Vagina (tissue), 2 donors: ENCODE measurements at places on chromosomes 16 and 17.
A peak's percentile ranks its signal among the peaks of the same experiment; 100 is the strongest.

DNA sequence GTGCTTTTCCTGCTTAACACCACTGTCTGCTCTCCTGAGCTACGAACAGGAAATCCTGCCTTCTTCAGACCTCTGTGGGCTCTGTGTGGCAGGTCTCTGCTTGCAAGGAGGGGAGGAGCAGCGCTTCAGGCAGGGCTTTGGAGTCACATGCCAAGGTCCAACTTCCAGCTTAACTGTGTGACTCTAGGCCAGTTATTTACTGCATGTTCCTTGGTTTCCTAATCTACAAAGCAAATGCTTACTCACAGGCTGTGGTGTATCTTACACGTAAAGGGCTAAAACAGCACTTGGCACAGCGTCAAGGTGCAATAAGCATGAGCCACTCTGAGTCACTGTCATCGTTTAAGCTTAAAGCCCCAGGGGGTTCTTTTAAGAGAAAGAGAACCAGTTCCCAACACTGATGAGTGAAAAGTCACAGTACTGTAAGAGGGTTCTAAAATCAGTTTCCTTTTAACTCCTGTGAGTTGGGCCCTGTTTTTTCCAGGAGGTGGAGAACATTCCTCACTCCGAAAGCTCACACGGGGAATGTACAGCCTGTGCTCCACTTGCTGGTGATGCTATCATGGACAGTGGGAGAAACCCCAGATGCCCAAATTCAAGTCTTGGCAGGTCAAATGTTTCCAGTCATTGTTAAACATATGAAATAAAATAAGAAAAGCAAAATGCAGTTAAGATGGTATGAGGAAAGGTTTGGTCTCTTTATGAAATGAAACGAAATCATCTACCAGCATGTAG, 54.1 kb upstream of the BCAR1 start:
- peak; percentile 97 for DNase-seq

DNA sequence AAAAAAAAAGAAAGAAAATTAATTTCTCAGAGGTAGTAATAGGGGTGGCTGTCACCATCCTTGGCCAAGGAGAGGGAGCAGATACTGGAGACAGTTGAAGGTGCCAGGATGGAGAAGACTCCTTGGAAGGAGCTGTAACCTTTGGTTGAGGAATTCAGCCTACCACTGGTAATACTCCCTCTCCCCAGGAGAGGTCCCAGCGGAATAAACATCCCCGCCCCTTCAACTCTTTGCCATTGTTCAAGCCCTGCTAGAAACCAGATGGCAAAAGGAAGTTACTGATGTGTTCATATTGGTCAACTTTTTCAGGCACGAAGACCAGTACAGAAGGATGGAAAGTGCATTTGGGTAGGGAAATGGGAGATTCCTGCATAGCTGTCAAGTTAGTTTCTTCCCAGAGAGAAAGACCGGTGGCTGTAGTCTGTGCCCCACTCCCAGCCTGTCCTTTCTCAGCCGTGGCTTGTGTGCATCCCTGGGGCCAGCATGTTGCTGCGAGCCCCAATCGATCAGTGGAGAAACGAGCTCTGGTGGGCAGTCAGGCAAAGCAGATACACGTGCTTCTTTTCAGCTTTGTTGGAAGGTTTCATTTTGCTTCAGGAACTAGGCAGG, 612.1 kb downstream of the MAF start:
- DNase-seq, result no peak

DNA sequence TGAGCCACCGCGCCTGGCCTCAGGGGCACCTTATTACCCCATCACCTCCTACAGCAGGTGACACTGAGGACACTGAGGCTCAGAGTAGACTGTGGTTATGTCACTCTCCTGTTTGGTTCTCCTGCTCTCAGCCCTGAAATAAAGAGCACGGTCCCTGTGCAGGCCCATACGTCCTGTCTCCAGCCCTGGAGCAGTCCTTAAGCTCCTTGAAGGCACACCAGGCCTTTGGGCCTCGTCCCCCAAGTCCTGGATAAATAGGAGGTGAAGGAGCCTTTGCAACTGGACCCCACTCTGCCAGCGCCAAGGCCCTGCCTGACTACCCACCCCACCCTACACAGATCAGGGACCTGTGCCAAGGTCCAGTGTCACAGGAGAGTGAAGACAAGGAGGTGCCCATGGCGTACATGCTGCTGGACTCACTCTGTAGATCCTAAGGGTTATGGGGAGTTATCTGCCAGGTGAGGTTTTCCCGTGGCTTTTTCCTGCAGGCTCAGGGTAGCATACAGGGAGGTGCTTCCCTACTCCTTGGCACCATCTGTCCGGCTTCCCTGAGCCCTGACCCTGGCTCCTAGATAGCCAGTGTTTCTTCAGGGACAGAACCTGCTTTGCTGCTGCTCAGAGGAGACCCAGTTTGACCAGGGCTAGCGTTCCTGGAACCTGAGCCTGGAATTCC, 253.2 kb downstream of the SEC14L1 start:
- DNase-seq, result no peak

GRCh38 chr16:89431630-89432029, 58.7 kb downstream of the ANKRD11 start:
- DNase-seq, result no peak

- DNase-seq, result no peak
These were observed 18.3 kb upstream of the DDX52 start for GRCh38 chr17:37661400-37662014.

DNA sequence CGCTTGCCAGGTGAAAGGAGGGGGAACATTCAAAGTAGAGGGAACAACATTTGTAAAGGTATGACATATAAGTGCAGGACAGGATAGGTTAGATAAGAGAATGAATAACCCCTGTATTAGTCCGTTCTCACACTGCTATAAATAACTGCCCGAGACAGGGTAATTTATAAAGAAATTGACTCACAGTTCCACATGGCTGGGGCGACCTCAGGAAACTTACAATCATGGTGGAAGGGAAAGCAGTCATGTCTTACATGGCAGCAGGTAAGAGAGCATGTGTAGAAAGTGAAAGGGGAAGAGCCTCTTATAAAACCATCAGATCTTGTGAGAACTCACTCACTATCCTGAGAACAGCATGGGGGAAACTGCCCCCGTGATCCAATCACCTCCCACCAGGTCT, 223.8 kb downstream of the SOX9 start:
- no peak for DNase-seq

DNA sequence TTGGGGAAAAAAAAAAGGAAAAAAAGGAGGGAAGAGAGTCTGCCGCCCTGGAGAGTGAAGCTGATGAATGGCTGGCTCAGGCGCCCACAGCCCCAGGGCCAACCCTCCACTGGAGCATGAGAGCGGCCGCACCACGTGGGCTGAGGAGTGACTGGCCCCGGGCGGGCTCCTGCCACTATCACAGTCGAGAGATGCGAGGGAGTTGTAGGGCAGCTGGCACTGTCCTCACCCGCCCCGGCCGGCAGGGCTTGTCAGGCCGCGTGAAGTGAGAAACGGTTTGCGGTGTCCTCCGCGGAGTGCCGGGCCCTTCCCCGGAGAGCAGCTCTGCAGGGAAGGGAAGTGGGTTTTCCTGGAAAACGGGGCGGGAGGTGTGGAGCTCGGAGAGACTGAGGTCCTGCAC, 45.9 kb downstream of the JPH3 start:
- no peak for DNase-seq

- no peak for DNase-seq
These were observed 58.7 kb downstream of the PLXDC1 start for GRCh38 chr17:39092692-39093230.

DNA sequence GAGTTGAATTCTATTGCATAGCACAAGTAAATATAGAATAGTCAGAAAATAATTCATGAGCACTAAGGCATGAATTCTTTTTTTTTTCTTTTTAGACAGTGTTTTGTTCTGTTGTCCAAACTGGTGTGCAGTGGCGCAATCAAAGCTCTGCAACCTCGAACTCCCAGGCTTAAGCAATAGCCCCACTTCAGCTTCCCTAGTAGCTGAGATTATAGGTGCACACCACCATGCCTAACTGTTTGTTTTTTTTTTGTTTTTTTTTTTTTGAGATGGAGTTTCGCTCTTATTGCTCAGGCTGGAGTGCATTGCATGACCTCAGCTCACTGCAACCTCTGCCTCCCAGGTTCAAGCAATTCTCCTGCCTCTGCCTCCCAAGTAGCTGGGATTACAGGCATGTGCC, 16.6 kb downstream of the TUBD1 start:
- no peak for DNase-seq

- DNase-seq, result no peak
These were observed 28.1 kb upstream of the PECAM1 start for GRCh38 chr17:64418506-64419339.

- DNase-seq, result no peak
These were observed 50.0 kb downstream of the MRTFB start for GRCh38 chr16:14121142-14121541.
